Stimulated activated CD8-positive, alpha-beta memory T cell treated with anti-CD3 and anti-CD28 coated beads, Interleukin-7, amount 100 ng/mL, for 48 hours (primary cell): ENCODE measurements at places on chromosomes 5 and 9.

- no peak for DNase-seq
Measured at GRCh38 chr9:69397384-69398214, 72.6 kb downstream of the ENTREP1 start.

- DNase-seq = no peak
Measured at GRCh38 chr5:178318893-178319292, 86.3 kb upstream of the PHYKPL start.

DNA sequence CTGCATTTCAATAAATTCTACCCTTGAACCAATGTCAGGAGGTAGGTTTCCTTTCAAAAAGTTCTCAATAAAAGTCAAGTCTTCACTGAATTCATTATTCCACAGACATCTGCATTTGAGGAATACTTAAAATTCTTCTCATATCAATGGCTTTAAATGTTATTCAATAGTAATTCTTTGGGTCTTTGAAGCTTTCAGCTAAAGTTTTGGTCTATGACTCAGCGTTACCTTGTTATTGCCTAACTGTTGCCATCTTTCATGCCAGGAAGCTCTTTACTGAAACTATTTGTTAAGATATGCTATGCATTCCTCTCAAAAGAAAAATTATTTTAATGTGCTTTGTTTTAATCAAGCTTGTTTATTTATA is 170.5 kb downstream of the NNT start:
- DNase-seq = no peak

GRCh38 chr5:172972552-172972951 is 11.0 kb upstream of the ATP6V0E1 start:
- DNase-seq = no peak

- DNase-seq = no peak
Measured at GRCh38 chr5:24294333-24294732, 350.4 kb downstream of the CDH10 start.

DNA sequence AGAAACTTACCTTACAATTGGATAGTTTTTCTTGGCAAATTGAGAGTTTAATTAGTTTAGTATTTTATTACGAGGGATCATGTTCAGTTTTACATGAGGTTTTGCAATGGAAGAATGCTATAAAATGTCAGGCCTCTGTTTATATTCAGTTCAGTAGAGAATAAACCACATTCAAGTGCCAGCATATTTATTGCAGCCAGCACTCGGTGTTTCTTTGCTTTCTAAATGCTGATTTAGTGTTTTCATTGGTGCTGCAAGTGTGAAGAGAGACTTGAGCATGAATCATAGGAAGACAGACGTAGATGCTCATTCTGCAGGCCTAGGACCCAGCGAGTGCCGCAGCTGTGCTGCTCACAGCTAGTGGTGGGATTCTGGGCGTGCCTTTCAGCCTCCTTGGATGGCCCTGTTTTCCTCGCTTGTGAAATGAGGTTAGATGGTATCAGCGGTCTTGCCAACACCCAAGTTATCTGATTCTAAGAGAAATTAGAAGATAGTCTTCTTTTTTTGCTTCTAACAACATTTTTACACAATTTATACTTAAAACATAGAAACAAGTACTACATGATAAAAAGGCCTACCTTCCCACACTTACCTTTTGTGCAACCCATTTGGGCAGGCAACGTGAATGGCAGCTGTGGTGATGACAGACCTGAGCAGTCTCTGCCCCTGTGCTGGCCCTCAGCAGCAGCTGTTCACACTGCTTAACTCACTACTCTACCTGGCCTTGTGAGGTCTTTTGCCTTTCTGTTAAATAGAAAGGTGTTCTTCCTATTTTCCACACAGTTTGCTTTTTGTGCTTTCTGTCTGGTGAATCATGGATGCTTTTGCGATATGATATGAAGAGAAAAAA is 26.8 kb upstream of the TNFAIP8 start:
- no peak for DNase-seq

GRCh38 chr5:177123789-177124485 is 9.6 kb upstream of the NSD1 start:
- no peak for DNase-seq

DNA sequence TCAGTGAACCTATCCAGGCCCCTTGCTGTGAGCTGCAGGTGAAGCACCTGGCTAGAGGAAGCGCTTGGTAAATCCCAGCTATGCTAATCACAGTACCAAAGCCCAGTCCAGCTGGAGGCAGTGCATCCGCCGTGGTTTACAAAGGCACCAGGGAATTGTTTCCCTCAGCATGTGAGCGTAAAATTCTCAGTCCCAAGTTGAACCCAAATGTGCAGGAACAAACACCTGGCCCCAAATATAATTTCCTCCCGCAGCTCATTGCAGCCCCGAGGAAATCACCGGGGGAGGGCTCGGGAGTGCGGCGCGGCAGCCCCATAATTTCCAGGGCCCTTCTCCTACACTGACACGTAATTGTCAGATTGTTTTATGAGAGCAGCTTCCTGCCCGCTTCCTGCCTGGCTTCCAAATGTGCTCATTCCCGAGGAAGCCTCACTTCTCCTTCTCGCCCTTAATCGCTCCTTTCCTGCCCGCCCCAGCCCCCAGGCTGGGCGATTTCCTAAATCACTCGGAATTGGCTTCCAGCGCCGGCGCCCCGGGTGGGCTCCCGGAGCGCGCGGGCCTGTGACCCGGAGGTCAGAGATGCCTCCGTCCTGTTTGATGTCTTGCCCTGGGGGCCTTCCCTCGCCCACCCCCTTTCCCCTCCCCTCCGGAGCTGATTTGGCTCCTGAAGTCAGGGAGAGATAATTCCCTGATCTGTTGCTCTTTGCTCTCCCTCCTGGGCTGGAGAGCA is 134.4 kb downstream of the FGF1 start:
- no peak for DNase-seq

DNA sequence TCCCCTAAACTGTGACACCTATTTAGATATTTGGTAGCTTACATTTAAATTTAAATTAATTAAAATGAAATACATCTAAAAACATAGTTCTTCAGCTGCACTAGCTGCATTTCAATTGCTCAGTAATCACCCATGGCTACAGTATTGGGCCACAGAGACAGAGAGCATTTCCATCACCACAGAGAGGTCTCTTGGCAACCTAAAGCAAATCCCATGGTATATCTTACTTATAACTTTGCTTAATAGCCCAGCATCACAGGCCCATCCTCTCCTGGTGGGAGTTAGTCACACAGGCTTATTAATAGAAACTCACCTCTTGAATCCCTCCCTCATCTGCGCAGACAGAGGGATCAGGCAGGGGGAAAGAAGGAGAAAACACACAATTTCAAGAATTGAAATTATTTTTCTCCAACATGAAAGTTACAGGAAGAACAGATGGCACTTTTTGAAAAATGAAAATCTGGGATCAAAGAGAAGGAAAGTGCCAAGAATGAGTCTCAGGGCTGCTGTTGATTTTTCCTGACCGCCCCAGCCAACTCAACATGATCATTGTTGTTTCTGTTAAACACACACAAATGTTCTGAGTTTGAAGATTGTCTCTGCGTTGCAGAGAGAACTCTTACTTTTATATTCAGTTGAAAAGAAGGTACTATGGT is 144.6 kb downstream of the CMYA5 start:
- no peak for DNase-seq

GRCh38 chr9:113183956-113184488 is 33.2 kb downstream of the SLC31A2 start:
- DNase-seq = no peak

DNA sequence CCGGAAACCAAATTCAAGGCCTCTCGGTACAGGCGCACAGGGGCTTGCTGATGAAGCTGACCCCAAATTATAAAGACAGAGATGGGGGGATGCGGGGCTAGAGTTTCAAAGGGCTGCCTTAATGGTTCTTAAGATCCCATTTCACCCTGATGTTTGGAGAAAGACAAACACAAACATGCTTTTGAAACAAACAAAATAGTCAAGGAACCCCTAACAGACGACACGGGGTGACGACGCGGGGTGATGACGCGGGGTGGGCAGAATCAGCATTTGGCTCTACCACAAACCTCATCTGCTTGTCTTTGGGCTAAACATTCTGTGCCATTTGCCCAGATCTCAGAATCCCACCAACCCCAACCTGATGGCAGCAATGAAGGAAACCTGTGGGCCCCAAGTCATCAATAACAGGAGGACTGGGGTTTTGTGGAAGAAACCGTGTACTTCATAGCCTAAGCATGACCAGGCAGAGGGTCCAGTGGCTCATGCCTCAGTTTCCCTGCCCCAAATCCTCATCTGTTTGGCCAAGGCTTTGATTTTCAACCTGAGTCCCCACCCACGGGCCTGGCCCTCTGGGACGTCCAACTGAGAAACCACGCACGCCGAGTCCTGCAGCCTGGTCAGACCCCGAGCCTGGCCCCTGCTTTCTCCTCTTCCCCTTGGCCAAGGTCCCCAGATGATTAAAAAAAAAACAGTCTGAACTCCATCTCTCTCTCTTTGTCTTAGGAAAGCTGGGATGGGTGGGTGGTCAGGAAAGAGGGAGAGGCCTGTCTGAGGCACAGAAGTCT is 148.5 kb downstream of the COL23A1 start:
- DNase-seq = no peak

DNA sequence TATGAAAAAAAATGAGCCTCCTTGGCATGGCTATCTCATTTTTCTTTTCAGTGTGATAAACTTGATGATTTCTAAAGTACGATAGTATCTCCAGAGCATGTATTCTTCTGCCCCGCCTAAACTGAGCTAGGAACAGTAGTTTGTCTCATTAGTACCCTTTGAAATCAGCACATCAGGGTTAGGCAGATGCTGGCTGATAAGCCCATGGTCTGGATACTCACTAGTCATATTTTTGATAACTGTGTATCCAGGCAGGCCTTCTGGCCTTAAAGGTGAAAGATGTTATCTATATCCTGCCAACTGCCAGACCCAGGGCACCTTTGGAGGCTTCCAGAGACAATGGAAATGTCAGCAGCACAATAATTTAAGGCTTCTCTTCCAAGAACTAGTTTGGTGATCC is 103.8 kb downstream of the GIN1 start:
- no peak for DNase-seq

DNA sequence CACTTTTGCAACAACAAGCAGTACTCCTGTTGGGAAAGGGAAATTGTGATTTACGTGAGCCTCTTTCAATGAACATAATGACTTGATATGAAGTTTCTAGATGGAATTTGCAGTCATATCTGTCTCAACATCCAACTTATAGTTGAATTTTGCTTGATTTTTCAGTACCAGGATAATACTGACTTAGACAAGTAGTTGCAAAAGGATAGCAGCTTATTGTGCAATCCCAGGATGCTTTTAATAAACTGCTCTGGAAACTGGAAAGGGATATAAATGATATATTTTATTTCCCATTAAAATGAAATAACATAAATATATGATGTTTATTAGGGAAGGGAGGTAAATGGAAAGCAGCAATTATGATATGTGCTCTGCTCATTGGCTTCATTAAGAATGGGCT is 174.4 kb upstream of the RGMB start:
- no peak for DNase-seq

- DNase-seq = no peak
Measured at GRCh38 chr9:127185931-127186781, 63.7 kb upstream of the ANGPTL2 start.

GRCh38 chr9:89496645-89497256 is 1.2 kb downstream of the SEMA4D start:
- DNase-seq = no peak

GRCh38 chr5:113115061-113115460 is 138.5 kb downstream of the DCP2 start:
- DNase-seq = no peak

GRCh38 chr5:99104538-99105132 is 175.8 kb upstream of the CHD1 start:
- no peak for DNase-seq

- DNase-seq = no peak
Measured at GRCh38 chr5:135269199-135269598, 129.8 kb downstream of the MACROH2A1 start.

DNA sequence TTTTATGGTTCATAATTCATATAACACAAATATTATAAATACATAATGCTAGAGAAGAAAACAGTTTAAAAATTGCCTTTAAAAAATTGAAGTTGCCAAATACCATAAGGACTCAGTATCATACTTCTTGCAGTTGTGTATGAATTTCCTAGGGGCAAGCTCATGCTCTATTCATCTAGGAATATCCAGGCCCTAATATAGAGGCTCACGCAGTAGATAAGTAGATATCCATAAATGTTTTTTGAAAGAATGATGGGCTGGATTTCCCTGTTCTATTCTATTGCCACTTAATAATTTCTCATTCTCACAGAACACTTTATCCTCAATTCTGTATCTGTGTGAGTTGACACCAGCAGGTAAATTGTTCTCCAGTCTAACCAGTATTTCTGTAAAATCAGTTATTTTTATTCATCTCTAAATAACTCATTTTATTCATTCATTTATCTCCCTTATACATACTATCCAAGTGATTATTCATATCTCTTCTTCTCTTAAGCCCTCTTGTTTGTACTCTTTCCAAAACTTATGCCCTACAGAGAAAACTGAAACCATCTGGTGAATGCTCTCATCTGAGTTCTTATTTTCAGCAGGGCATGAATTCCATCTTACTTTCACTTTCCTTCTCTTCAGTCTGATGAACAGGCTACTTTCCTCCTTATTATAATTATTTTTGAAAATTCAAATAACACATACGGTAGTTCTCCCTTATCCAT is 97.1 kb downstream of the SLC44A1 start:
- DNase-seq = no peak

GRCh38 chr5:142063878-142064331 is 44.7 kb upstream of the NDFIP1 start:
- peak; percentile 38 for DNase-seq

GRCh38 chr5:6660688-6661087 is 27.4 kb downstream of the SRD5A1 start:
- no peak for DNase-seq

GRCh38 chr9:83012922-83013838 is 49.8 kb downstream of the RASEF start:
- no peak for DNase-seq

DNA sequence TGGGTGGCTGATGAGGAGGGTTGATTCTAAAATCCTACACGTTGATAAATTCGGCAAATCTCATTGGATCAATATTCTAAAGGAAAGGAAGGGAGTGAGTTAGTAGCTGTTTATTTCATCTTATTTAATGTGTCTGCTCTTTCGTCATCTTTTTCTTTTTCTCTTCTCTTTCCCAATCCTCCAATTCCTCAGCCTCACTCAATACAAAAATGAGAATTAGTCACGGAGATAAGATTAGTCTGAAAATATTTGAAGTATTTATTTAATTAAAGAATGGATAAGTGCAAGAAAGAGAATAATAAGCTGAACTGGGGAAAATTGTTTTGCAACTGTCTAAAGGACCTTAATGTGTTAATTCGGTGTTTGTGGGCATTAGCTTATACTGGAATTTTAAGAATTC is 1095.1 kb downstream of the DTWD2 start:
- no peak for DNase-seq

DNA sequence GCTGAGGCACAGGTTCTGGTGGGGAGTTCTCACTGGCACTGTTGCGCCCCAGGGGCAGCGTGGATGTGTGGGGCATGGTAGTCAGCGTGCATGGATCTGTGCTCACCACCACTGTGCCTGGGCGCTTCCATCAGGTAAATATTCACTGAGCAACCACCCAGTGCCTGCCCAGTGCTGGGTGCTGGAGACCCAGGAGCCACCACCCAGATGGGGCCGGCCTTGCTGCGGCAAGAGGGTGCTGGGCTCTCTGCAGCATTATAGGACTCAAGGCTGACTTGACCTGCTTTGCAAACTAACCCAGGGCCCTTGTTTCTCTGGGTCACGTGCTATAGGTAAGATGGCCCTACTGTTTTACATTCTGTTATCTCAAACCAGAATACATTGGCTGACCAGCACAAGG is 60.5 kb downstream of the DAP start:
- DNase-seq = no peak
